NCI-H345 (cell line): ENCODE measurements at places on chromosomes 11 and 22.

DNA sequence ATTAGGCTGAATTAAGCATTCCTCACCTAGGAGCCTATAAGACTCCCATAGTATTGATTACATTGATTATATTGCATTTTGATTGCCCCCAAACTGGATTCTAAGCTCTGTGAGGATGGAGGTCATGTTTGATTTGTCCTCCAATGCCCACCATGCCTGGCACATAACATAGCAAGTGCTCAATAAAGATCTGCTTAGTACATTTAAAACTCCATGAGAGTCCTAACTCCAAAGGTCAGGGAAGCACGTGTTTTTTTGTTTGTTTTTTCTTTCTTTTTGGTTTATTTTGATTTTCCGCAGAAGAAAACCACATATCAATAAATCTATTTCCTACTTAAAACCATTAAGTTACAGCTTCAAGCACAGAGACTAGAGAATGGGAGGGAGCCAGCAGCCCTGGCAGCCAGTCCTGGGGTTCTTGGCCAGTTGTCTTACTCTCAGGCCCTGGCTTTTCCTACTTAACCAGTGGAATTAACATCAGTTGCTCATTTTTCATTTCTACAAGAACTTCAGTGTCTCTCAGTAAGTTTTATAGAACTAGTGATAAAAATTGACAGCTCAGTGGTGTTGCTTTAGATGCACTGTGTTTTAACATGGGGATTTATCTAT is 429.9 kb upstream of the CCDC90B start:
- DNase-seq: no peak

DNA sequence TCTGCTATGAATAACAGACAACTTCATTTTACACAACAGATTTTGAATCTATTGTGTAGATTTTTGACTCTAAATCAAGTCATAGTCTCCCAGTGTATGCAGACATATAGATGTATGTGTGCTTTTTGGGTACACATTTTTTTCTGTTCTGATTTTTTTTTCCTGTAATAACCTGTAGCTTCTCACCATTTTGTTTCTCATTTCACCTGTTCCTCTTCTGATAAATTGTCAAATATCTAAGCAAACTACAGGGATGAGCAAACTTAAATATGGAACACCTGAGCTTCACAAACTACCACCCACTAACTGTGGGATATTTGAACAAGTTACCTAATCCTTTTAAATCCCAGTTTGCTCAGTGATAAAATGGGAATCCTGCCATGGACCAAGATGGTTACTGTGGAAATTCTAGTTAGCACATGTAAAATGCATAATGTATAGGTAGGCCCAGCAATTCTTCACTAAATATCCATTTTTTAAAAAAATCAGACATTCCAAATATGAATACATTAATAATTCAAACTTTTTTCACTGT is 15.7 kb downstream of the LGR4 start:
- DNase-seq: no peak

GRCh38 chr11:66467756-66468155 is 1.1 kb downstream of the PELI3 start:
- peak; percentile 29 for DNase-seq

- DNase-seq: no peak
Measured at GRCh38 chr22:26732284-26732683, 74.9 kb downstream of the MIAT start.
